EL (cell line): ENCODE measurements at places on chromosomes 4 and X.

DNA sequence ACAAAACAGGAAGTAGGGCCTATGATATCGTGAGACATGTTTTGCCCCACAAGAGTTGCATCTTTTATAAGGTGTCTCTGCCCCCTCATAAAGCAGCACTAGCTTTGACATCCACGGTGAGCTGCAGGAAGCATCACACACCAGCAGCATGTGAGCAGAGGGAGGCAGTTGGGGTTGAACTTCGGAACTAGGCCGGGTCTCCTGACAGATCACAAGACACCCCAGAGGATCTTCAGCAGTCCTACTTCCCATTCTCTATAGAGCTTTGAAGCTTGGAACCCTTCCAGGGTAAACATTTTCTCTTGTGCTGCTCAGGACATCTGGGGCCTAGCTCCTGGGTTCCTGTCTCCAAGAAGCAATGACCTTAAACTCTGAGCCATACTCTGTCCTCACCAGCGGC, 27.5 kb downstream of the YY2 start:
- DNase-seq, result peak; percentile 18

DNA sequence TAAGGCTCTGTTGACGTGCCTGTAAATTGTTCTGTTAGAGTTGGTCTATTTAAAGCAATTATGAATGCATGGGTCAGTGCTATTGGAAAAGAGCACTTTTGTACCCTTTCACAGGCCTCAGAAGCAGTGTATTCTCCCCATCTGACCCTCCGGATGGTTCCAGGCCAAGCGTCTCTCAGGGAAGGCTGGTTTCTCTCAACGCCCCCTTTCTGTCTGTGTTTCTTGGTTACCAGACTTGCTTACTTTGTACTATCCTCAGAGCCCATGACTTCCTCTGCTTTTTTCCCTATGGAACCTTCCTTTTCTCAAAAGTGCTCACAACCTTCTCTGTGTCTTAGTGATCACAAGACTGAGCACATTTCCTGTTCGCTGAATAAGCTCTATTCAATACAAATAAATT, 559.3 kb upstream of the ZFP42 start:
- no peak for DNase-seq

- peak; percentile 42 for DNase-seq
Observed at GRCh38 chr4:1356181-1356998, 9.4 kb downstream of the UVSSA start.

DNA sequence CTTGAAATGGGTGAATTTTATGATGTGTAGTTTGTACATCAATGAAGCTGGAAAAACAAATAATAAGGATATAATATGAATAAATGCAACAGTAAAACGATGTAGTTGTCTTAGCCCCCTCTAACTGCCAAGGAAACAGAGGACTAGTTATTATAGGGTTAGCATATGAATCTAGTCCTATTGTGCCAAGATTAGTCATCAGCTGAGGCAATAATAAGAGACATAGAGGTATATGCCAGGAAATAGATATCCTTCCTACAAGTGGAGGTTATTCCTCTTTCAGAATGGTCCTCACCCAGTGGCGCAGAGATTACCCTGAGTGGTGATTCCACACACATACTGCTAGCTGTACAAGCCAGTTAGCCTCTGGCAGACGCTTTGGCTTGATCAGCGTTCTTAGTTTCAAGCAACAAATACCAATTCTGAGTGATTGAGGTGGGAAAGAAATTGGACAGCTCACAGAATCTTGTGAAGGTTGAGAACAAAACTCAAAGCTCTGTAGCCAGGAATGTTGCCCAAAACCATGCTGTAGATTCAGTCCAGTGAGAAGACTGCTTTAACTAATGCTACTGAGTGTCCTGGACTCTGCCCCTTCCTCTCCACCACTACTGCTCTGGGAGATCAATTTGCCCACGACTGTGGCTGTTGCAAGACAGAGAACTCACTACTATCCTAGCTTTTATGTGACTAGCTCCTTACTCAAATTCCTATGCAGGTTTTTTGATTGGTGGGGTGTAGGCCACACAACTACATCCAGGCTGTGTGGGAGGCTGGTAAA, 27.0 kb upstream of the ZNF280C start:
- DNase-seq, result no peak
